ENCODE measurements at places on chromosomes 6 and 20. TPM values are rescaled to one million over a fixed set of nuclear protein-coding genes. Genes with fewer than 3 reads are reported as not detected.

SLC32A1 gene
- not detected for total RNA-seq

CD24 gene
- 0.41 TPM for total RNA-seq

TREML1 gene
- total RNA-seq = not detected

PHACTR1 gene
- 19.1 TPM for total RNA-seq

CLPSL2 gene
- not detected for total RNA-seq

SEL1L2 gene
- total RNA-seq = not detected

MYMX gene
- not detected for total RNA-seq

OARD1 gene
- total RNA-seq = 9.4 TPM

SPEF1 gene
- total RNA-seq = not detected

DEFB124 gene
- total RNA-seq = not detected

GABRR1 gene
- not detected for total RNA-seq

ULBP2 gene
- total RNA-seq = 2.4 TPM

TMEM200A gene
- not detected for total RNA-seq

GFRAL gene
- not detected for total RNA-seq

IBTK gene
- 24.8 TPM for total RNA-seq

DEFB132 gene
- total RNA-seq = not detected

SLC2A4RG gene
- 30.7 TPM for total RNA-seq

HNF4A gene
- total RNA-seq = not detected

PLN gene
- total RNA-seq = 1,831 TPM

CFB gene
- total RNA-seq = 65.5 TPM

COL19A1 gene
- 3.9 TPM for total RNA-seq

SLC35B2 gene
- total RNA-seq = 23.0 TPM

GOPC gene
- total RNA-seq = 24.7 TPM

RIPOR3 gene
- 4.7 TPM for total RNA-seq

ASIP gene
- 2.7 TPM for total RNA-seq

MUC21 gene
- total RNA-seq = not detected

TMEM181 gene
- total RNA-seq = 14.4 TPM

MRPS18A gene
- total RNA-seq = 42.7 TPM

BEND6 gene
- total RNA-seq = 0.43 TPM

NTSR1 gene
- total RNA-seq = not detected
